Osteoblast (primary cell): ENCODE measurements at places on chromosomes 3 and 15. TPM values are rescaled to one million over a fixed set of nuclear protein-coding genes. Genes with fewer than 3 reads are reported as not detected.

- DNase-seq = no peak
These were observed 460.8 kb upstream of the CFAP20DC start for GRCh38 chr3:59510576-59510975.

Gene GP9
- total RNA-seq = not detected in 2 replicates

- no peak for DNase-seq
These were observed 222.2 kb upstream of the ATP11B start for GRCh38 chr3:182570946-182571594.

DNA sequence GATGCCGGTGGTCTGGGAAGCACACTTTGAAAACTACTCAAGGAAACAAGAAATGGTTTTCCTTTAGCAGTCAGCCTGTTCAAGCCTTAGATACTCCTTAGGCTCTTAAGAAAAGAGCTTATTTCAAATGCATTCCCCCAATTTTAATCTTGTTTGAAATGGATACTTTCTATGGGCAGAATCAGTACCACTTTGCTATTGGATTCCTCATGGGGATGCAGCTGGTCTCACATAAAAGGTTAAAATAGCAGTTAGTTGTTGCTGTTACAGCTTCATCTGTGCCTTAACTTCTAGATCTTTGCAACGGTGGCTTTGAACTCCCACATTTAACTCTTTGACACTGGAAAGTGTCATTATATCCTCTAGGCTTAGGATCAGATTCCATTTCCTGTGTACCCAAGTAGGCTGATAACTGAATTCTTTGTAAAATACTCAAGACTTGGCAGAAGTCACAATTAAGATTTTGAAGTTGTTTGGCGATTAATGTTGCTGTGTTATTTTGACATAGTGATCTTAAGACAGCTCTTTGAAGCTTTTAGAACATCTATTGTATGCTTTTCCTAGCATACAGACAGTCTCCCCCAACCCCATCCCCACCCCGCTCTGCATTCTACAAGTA, 2.2 kb downstream of the THBS1 start:
- peak; percentile 17 for DNase-seq

GRCh38 chr15:35678774-35679173, 132.8 kb upstream of the DPH6 start:
- no peak for DNase-seq

- DNase-seq = no peak
These were observed 61.1 kb downstream of the CCNL1 start for GRCh38 chr3:157098823-157099185.

DNA sequence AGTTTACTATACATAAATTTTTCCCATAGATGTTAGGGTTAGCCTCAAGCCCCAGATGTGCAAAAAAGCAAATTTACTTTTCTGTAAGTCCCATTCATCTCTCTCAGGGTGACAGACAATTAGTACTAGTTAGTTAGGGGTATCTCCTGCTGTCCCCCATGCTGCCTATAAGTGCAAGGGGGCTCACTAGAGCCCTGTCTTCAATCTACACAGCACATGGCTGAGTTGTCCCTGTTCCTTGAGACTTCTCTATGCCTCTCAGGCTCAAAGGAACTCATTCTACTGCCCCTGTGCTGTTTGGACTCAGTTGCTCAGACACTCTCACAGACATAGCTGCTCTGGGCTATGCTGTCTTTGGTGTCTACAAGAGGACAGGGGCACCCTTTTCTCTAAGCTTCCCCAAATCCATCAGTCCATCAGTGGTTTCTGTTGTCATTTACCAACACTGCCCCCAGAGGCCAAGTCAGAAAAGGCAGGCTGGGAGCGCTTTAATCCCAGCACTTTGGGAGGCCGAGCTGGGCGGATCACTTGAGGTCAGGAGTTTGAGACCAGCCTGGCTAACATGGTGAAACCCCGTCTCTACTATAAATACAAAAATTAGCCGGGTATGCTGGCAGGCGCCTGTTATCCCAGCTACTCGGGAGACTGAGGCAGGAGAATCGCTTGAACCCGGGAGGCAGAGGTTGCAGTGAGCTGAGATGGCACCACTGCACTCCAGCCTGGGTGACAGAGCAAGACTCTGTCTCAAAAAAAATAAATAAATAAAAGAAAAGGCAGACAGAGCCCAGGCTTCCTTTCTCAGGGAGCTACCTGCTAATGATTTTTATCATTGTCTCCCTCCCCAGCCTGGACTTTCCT, 31.4 kb upstream of the PRTG start:
- DNase-seq = peak; percentile 81
